ENCODE measurements at places on chromosomes 4 and X.

DNA sequence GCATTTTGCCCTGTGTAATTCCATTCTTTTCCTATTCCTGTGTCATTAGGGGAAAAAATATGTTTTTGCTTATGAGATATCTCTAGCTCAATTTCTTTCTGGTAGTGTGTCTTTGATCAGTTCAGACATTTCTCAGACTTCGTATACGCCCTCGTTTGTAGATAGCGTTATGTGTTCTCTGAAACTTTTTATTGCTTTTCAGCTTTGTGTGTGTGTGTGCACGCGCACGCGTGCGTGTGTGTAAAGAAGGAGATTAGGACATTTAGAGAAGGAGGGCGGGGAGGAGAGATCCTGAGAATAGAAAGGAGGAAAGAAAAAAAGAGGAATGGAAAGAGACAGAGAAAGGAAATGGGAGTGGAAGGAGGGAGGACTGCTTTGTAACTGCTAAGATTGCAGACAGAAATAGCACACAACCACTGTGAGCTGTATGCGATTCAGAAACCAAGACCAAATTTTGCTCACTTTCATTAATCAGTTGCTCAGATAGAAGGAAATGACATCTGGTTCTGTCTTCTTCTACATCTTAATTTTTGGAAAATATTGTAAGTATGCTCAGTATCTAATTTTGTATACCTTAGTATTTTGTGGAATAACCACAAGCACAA is at the start of gene RXFP1:
TSS of gene RXFP1 (plus strand) at position 399 of the 605 bp plus-strand sequence. CDS start at position 494, 95 bp downstream.
- DNase-seq = no peak

GRCh38 chr4:175282407-175282806 is 364.2 kb downstream of the ADAM29 start:
- DNase-seq = no peak

GRCh38 chr4:22187203-22187820 is 238.7 kb upstream of the KCNIP4 start:
- no peak for DNase-seq

DNA sequence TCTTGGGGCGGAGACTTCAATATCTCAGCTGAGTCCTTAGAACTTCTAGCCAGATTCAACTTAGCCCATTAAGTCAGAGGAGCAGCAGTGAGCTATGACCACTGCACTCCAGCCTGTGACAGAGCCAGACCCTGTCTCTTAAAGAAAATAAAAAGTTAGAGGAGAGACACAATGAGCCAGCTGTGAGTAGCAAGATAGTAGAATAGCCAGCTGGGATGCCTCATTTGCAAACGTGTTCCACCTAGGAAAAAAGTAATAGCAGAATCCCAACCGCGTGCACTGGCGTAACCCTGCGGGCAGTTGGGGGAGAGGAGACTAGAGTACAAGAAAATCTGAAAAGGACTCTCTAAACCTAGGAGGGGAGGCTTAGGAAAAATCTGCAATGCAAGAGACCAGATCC is 133.2 kb upstream of the ANXA3 start:
- no peak for DNase-seq
